Activated CD8-positive, alpha-beta T cell treated with anti-CD3 and anti-CD28 coated beads, Interleukin-2, amount 10 ng/mL, durations not matched to agents 7 days and 5 days (primary cell): ENCODE measurements at places on chromosomes 5 and 9. TPM values are rescaled to one million over a fixed set of nuclear protein-coding genes. Genes with fewer than 3 reads are reported as not detected.

DNA sequence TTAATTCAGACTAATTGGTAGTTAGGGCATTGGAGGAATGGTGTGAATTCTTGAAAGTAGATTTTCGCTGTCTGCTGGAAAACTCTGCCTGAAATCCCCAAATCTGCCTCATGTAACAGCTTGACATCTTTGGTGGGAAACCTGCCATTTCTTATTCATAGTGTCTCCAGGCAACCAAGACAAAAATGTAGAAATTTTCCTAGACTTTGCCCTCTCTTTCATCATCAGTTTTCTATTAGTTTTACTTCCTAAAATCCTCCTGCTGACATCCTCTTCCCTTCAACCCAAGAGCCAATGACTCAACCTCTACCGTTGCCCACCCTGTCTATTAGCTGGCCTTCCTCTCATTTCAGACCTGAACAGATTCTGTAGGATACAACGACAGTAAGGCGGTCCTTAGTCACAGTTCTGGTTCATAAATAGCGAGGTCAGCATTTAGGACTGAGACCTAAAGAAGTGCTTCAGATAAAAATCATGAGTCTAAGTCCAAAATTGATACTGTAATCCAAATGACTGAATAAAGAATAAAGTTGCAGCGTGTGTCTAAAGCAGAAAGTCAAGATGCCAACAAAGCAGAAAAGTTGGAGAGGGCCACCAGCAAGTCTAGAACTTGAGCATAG, 133.9 kb downstream of the MUSK start:
- H3K4me3 ChIP-seq = no peak overlapping the region
- H3K27ac ChIP-seq = no peak overlapping the region
- H3K4me1 ChIP-seq = no peaks in the 10 kb centered on the region
- no peak for DNase-seq
- H3K27me3 ChIP-seq = no peaks in the 10 kb centered on the region
- no peaks in the 10 kb centered on the region for H3K36me3 ChIP-seq

DNA sequence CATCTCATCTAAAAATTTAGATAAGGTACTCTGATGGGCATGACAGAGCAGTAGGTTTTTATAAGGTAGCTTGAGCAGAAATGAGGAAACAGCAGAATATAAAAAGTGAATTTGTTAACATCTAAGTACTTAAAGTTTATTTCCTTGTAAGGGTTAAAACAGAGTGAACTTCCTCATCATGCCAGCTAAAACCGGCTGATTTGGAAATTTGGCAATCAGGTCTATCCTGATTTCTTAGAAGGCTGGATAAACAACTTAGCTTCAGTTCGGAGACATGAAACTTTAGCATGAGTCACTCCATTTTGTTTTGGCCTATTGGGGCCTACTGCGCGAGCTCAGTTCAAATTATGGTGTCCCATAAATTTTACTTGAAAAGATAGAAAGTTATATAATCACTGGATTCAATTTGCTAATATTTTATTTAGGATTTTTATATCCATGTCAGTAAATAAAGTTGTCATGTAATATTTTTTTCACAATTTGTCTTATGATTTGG, 241.6 kb upstream of the RORB start:
- H3K4me3 ChIP-seq = no peak overlapping the region
- no peaks in the 10 kb centered on the region for H3K27me3 ChIP-seq
- H3K27ac ChIP-seq = no peak overlapping the region
- no peaks in the 10 kb centered on the region for H3K4me1 ChIP-seq
- no peak for DNase-seq

GRCh38 chr5:151522226-151522625, 68.9 kb downstream of the FAT2 start:
- H3K27me3 ChIP-seq = no peaks in the 10 kb centered on the region
- no peaks in the 10 kb centered on the region for H3K36me3 ChIP-seq
- no peak overlapping the region for H3K4me3 ChIP-seq
- no peak overlapping the region for H3K27ac ChIP-seq

DNA sequence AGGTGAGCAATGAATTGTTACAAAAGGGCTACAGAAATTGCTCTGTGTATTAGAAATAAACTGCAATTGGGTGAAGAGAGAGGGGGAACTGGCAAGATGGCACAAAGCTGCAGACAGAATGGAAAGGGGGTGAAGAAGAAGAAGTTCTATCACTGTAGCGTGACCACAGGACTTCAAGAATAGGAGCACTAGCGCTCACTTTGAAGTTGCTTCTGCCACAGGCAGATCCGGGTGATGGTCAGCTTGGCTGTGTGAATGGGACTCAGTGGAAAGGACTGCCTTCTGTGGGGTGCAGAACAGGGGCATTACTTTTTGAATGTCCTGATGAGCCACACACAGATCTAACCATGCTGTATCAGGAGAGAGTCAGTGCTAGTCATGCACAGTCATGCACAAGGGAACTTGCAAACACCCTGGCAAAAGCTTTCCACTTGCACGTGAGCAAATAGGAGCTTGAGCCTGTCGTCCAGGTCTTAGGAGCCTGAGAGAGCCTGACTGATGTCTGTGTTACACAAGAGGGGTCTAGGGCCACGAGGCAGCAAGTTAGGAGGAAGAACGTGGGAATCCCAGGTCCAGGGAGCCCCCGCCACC, 16.3 kb downstream of the IL5 start:
- H3K4me3 ChIP-seq = no peak overlapping the region
- no peaks in the 10 kb centered on the region for H3K27me3 ChIP-seq
- DNase-seq = no peak
- H3K27ac ChIP-seq = peak overlapping the region; percentile 48
- peaks cover 47% of the 10 kb centered on the region for H3K4me1 ChIP-seq

DNA sequence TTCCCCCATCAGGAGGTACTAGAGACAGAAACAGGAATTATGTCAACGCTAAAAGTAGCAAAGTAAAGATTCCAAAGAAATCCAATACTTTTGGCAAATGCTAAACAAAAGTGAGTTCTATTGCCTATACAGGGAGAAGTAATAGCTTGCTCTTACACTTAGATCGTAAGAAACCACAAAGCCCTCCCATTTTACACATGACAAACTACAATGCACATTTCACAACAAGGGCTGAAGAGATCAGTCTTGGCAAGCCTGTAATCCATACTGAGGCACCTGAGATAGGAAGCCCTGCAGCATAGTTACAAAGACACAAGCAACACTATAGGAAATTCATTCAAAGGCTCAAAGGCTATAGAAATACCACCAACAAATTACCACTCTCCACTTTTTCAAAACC, 7.7 kb downstream of the HNRNPK start:
- peaks cover 94% of the 10 kb centered on the region for H3K36me3 ChIP-seq
- H3K27me3 ChIP-seq = no peaks in the 10 kb centered on the region
- H3K4me1 ChIP-seq = peaks cover 57% of the 10 kb centered on the region
- DNase-seq = no peak
- H3K27ac ChIP-seq = no peak overlapping the region

GRCh38 chr5:42944989-42945388, 95.1 kb downstream of the ANXA2R start:
- no peak overlapping the region for H3K27ac ChIP-seq
- H3K4me1 ChIP-seq = peaks cover 22% of the 10 kb centered on the region
- DNase-seq = no peak
- peaks cover 5% of the 10 kb centered on the region for H3K27me3 ChIP-seq

DNA sequence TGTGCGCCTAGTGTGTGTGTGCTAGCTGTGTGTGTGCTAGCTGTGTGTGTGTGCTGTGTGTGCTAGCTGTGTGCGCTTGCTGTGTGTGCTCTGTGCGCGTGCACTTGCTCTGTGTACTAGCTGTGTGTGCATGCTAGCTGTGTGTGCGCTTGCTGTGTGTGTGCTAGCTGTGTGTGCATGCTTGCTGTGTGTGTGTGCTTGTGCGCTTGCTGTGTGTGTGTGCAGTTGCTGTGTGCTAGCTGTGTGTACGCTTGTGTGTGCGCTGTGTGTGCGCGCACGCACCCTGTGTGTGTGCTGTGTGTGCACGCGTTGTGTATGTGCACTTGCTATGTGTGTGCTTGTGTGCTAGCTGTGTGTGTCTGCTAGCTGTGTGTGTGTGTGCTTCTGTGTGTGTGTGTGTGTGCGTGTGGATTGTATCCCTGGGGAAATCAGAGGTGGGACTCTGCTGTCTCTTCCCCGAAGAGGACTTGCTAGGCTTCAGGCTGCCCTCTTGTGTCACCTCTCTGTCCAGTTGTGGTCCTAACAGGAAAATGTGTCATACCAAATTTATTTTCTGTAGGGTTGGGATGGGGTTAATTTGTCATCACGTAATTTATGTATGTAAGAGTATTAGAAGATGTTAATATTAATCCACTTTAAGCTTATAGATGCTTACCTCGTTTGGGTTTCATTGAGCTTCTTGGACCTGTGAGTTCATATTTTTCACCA, 38.9 kb downstream of the TPPP start:
- H3K27me3 ChIP-seq = no peaks in the 10 kb centered on the region
- H3K4me3 ChIP-seq = no peak overlapping the region
- H3K27ac ChIP-seq = no peak overlapping the region
- no peaks in the 10 kb centered on the region for H3K4me1 ChIP-seq

Gene BTNL9
- not detected for total RNA-seq
